NCI-H345 (cell line): ENCODE measurements at places on chromosomes 13 and 19.

GRCh38 chr13:33111414-33112110 lies 95.3 kb downstream of the KL start:
- no peak for DNase-seq

DNA sequence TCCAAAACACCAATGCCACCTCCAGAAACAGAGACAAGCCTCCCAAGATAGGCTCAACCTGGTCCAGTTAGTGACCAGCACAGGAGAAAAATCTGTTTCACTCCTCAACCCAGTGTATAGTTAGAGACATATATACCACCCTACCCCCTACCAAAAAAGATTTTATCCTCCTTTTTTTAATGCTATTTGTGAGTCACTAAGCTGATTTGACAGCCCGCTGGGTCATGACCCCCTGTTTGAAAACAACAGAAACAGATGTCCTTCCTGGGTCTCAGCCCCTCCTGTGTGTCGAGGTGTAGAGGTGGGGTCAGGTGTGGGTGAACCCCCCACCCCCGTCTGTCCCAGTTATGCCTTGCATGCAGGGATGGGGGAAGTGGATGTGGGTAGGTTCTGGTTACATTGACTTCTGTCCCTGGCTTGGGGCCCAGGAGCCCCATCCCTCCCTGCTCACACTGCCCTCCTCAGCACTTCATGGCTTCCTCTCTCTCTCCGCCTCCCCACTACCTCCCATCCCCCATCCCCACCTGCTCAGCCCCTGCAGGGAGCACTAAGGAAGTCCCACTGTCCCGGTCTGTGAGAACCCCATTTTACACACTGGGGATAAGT lies 14.0 kb upstream of the TOMM40 start:
- no peak for DNase-seq

- no peak for DNase-seq
Measured at GRCh38 chr19:4376991-4377781, 23.2 kb downstream of the SH3GL1 start.

DNA sequence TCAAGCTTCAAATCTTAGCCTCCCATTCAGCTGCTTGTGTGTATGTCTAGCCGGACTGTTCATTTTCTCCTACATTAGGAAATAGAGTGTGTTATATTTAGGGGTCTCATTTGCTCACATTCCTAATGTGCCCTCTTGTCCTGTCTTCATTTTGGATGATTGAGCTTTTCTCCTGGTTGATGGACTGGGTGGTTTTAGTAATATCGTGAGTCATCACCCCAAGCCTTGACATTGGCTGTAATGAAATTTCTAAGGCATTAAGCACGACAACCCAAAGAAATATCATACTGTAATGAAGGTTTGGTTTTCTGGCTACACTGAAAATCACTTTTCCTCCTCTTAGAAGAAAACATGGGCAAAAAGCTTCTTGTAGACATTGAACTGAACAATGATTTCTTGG lies 110.7 kb upstream of the WASF3 start:
- DNase-seq = no peak

DNA sequence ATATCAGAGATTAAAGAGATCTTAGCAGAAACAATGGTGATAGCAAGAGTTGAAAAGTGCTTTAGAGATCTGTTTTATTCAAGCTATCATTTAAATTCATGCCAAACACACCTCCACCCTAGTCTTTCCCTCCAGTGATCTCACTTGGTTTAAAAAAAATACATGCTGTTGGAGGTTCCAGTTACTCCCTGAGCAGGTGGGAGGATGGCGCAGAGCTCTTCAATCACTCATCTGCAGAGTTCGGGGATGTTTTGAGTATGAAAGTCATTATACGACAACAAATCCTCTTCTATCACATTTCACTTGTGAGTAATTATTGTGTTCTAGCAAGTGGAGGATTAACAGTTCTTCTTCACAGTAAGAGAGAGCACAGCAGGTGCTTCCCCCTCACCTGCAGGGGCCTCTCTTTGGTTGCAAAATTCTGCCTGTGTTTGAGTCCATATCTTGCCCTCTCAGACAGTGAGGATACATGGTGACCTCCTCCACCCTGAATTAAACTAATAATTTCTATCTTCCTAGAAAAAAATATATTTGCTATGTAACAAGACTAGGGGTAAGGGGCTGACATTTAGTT lies 376.7 kb downstream of the LIG4 start:
- DNase-seq = peak; percentile 91
